Thoracic aorta (tissue), 2 donors: ENCODE measurements at places on chromosomes 13 and 19.

GRCh38 chr19:38784224-38784623 lies 4.8 kb upstream of the LGALS7B start:
- DNase-seq, result no peak

DNA sequence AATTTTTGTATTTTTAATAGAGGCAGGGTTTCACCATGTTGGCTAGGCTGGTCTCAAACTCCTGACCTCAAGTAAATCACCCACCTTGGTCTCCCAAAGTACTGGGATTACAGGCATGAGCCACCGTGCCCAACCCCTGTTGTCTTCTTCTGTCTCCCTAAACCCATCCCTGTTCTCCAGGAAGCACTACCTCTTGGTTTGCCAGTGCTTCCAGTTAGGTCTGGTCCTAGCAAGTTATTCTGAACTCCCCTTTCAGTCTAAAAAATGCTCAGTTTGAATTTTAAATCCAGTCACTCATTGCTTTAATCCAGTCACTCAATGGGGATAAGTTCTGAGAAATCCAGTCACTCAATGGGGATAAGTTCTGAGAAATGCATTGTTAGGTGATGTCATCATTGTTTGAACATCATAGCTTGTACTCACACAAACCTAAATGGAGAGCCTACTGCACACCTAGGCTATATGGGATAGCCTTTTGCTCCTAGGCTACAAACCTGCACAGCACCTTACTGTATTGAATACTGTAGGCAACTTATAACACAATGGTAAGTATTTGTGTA lies 8.0 kb upstream of the ATP4A start:
- no peak for DNase-seq

DNA sequence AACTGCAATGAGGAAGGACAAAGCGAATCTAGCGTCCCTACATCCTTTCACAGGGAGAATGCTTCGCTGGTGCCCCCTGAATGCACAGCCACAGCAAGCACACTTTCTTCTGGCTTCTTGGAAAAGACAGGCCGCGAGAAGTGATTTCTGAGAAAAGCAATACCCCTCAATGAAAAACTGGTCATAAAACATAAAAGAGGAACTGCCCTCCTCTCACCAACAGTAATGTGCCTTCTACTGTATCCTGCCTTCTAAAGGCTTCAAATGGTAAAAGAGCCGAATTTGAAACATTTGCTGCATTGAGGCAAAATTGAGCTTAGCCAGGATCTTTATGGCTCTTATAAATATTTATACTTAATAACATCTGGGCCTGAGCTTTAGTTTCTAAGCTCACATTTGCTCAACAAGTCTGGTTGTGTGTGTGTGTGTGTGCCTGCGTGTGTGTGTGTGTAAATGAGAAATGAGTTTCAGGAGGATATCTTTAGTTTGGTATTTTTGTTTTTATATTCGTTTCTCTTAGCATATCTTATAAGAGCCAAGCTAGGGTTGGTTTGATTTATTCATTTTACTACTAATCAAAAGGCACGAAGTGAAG lies 246.1 kb upstream of the MAB21L1 start:
- no peak for DNase-seq

- no peak for DNase-seq
Measured at GRCh38 chr19:44912854-44913253, 1.6 kb upstream of the APOC1 start.
